Caco-2 (cell line): ENCODE measurements at places on chromosomes 4 and X. TPM values are rescaled to one million over a fixed set of nuclear protein-coding genes. Genes with fewer than 3 reads are reported as not detected.
A peak's percentile ranks its signal among the peaks of the same experiment; 100 is the strongest.

The FGFBP2 gene
- total RNA-seq: 0.25 TPM in 1 of 2 replicates, not detected in the other

The C4orf33 gene
- 6.2 TPM in 2 replicates for total RNA-seq

- DNase-seq: no peak
Observed at GRCh38 chr4:63717384-63717783, 691.9 kb downstream of the TECRL start.

DNA sequence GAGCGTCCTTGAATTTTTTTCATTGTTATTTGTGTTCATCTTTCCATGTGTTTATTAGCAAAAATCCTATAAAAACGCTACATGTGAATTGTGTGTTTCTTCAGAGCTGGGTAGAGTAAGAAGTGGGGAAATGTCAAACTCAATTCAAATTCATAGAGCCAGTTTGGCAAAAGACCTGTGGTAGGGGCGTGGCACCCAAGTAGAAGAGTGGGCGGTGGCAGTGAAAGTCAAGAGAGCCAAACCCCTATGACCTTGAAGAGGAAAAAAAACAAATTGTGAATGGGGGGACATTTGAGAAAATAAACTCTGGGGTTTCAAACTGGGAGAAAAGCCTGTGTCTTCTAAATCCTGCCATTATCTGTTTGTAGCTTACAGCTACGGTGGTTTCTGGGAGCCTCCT, 4.4 kb upstream of the FOXO4 start:
- no peak for DNase-seq

DNA sequence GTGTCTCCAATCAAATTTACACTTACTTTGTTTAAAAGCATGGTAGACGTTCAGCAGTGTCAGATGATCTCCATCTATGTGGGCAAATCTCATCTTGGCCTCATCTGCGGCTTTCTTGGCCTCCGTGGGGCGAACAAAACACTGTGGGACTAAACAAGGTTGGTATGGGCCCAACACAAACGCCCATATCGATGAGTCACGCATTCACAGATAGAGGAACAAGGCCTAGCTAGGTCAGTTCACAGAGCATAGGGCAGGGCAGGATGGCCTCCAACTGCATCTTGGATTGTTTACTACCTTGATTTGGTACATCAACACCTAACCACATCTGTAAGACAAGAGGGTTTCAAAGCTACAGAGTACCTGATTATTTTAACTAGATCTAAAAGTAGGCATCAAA, 47.3 kb downstream of the DHX15 start:
- no peak for DNase-seq

DNA sequence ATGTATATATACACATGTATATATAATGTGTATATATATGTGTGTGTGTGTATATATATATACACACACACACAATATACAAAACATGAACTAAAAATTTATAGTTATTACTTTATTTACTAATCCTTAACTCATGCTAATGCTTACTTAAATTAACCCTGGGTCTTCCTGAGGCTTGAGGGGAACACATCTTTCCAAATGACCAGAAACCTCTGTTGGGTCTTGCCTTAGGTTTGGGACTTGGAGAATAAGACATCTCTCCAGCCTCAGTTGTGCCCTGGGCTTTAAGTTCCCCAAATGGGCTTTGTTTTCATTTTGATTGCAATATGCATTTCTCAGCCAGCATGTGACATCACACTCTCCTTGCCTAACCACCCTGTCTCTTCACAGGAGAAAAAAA, 7.7 kb downstream of the GEMIN8 start:
- no peak for DNase-seq

The SAGE1 gene
- total RNA-seq: not detected in 2 replicates

GRCh38 chrX:53305219-53305995, 24.0 kb upstream of the IQSEC2 start:
- DNase-seq: no peak

The RRH gene
- total RNA-seq: 0.34 and 0.37 TPM in 2 replicates

DNA sequence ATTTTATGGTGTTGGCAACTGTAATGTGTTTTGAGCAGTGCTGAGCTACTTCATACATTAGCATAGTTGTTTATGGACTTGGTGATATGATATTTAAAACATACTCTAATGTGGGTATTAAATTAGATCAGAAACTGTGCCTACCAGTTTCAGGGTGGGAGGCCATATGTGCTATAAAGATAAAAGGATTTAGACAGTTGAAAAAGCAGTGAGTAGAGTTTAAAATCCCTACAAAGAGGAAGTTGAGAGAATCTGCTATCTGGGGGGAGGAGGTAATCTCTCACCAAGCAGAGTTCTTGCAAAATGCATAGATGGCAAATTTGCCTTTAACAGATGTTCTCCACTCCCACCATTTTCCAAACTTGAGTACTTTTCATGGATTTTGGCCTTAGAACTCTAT, 154.5 kb downstream of the SPOCK3 start:
- no peak for DNase-seq

DNA sequence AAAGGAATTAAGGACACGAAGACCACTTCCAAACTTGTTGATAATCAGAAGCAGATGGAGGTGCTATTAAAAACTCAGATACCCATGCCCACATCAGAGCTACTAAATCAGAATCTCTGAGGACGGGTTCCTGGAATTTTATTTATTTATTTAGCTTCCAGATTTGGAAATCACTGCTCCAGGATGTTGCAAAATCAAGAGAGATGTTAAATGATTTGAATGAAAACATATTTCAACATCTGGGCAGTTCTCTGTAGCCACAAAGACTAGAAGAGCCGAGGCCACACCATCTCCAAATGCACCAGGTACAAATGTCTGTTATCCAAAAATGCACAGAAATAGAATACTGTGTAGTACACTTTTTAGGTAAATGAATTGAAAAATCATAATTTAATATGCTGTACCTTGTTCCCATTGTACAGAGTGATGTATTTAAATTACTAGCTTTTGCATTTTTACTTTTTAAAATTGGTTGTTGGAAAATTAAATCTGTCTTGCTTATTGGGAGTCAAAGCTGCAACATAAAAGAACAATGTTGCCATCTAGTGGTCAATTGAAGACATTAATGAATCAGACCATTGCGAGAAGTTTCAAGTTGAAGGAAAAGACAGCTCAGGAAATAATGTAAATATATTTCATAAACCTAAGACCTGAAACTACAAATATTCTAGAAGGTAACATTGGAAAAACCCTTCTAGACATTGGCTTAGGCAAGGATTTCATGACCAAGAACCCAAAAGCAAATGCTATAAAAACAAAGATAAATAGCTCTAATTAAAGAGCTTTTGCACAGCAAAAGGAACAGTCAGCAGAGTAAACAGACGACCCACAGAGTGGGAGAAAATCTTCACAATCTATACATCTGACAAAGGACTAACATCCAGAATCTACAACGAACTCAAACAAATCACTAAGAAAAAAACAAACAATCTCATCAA, 151.3 kb upstream of the TTC29 start:
- DNase-seq: no peak

The FGF2 gene
- 0.19 and 0.20 TPM in 2 replicates for total RNA-seq

GRCh38 chr4:67131224-67131623, 414.1 kb downstream of the CENPC start:
- no peak for DNase-seq

DNA sequence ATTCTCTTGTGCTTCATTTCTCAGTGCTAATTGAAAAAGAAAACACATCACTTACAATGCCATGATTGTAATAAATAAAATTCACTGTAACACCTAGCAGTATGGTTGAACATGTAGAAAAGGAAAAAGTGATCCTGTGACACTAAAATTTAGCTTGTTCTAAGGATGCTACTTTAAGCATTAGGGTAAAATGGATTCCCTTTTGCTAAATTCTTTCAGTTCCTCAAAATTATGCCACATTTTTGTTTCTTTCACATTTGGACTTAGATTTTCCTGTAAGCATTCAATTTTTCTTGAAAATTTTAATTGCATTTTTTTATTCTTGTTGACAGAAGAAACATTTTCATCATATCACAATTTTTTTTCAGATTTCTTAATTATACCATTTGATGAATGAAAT, 19.4 kb downstream of the TET2 start:
- DNase-seq: no peak

The FTSJ1 gene
- 41.1 and 41.6 TPM in 2 replicates for total RNA-seq

DNA sequence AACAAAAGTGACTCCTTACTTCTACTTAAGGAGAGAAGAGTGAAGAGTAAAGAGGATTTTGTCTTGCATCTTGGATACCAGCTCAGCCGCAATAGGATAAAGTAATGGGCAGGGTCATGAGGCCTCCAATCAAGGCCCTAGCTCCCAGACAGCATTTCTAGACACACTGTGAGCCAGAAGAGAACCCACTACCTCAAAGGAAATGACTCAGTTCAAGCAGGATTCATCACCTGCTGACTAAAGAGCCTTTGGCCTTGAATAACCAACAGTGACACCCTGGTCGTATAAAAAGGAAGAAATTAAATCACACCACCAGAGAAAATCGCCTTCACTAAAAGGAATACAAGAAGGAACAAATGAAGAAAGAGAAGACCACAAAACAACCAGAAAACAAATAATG, 416.1 kb downstream of the PCDH18 start:
- no peak for DNase-seq

The ZAR1 gene
- 0.21 TPM in 1 of 2 replicates, not detected in the other for total RNA-seq

DNA sequence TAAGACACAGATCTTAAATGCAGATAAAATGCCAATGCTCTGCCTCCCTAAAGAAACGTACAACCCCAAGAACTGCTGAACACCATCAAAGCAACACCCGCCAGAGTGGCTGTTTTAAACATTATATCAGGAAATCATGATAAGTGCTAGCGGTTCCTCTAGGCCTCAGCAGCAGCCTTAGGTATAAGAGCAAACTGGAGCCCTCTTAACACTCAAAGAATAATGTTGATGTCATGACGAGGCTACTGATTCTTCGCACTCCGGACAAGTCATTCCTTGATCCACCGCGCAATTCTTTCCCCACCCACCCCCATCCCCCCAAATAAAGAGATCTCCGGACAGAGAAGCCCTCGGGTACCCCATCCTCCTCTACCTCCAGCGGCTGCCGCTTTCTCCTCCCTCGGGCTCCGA, 507 bp downstream of the LIN54 start:
- DNase-seq: peak; percentile 8

GRCh38 chr4:6984612-6985425, 58.4 kb upstream of the TADA2B start:
- DNase-seq: no peak

DNA sequence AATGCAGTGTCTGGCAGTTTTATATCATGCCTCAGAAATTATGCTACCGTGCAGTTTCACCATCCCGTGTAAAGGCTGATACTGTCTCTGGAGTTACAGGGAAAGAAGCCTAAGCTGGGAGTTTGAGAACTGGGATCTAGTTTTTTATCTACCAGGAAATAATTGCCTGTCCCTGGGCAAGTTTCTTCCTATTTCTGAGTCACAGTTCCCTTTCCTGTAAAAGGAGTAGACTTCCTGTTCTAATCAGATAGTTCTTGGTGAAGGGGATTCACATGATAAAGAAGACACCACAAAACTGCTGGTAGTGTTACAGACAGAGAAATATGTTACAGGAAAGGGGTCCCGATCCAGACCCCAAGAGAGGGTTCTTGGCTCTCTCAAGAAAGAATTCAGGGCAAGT, 17.1 kb downstream of the HERC3 start:
- DNase-seq: no peak

GRCh38 chrX:20265726-20266681, 705 bp downstream of the RPS6KA3 start:
- DNase-seq: no peak

- no peak for DNase-seq
Observed at GRCh38 chrX:9503261-9503660, 38.4 kb downstream of the TBL1X start.

The CT45A10 gene
- not detected in 2 replicates for total RNA-seq

DNA sequence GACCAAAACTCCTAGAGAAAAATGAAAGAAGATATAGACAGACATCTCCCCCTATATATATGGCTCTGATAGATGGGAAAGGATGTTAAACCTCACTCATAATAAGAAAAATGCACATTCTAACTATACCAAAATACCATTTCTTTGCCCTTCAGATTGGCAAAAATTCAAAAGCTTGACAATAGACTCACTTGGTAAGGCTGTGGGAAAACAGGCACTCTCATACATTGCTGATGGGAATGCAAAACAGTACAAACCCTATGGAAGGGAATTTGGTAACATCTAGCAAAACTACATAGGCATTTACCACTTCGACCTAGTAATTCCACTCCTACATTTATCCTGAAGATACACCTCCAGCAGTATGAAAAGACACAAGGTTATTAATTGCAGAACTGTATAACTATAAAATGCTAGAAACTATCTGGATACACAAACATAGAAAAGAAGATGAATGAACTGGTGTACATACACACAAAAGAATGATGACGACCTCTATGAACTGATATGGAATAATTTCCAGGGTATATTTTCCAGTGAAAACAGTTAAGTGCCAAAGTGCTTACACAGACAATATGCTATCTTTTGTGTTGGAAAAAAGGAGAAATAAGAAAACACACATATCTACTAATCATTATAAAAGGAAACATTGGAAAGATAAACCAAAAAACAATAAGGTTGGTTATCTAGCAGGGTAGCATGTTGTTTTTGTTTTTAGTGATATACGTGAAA, 48.5 kb downstream of the WDFY3 start:
- DNase-seq: no peak

- DNase-seq: peak; percentile 77
Observed at GRCh38 chrX:68827848-68828624, 785 bp upstream of the EFNB1 start.

GRCh38 chr4:59570860-59571476, 1629.2 kb upstream of the ADGRL3 start:
- DNase-seq: no peak

GRCh38 chr4:173538909-173539445, 8.9 kb upstream of the HAND2 start:
- no peak for DNase-seq

- DNase-seq: no peak
Observed at GRCh38 chrX:48558271-48558670, 16.0 kb upstream of the RBM3 start.

- no peak for DNase-seq
Observed at GRCh38 chr4:153595894-153596601, 88.0 kb upstream of the TLR2 start.

GRCh38 chr4:173281406-173282255, 52.5 kb downstream of the HMGB2 start:
- no peak for DNase-seq

DNA sequence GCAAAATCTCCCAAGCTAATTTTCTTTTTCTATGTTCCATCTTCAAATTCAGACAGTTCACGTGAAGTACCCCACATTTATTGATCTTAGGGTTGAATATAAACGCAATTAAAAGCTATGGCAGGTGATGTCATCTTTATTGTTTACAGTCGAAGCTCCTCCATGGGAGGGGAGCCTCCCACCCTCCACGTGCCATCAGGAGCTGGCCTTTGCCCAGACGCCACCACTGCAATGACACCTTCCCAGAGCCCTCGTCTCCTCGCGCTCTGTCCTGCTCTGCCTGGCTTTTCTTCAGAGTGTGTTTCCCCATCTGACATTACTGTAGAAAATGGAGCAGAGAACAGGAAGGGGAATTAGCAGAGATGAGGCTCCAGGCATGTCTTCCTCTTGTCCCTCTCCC, 18.8 kb upstream of the CYP4V2 start:
- no peak for DNase-seq

DNA sequence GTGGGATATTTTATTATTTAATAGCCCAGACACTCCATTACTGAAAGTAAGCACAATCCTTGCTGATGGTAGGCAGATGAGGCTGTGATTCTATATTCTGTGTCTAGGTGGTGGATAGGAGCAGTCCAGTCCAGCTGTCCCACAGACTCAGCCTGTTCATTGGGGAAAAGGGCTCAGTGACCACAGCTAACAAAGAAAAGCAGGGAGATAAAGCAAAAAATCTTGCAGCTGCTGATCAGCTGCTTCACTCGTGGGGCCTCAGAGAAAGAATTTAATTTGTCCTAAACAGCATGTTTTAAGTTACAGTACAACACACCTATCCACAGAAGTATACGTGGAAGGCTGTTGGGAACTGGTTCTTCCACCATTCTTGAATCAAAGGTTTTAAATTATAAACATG, 40.7 kb upstream of the ANK2 start:
- DNase-seq: no peak

The FRMPD4 gene
- total RNA-seq: not detected in 2 replicates
